ENCODE measurements at places on chromosomes 6 and 20.

GRCh38 chr6:145756170-145756662, 20.9 kb upstream of the EPM2A start:
- no peak for DNase-seq

DNA sequence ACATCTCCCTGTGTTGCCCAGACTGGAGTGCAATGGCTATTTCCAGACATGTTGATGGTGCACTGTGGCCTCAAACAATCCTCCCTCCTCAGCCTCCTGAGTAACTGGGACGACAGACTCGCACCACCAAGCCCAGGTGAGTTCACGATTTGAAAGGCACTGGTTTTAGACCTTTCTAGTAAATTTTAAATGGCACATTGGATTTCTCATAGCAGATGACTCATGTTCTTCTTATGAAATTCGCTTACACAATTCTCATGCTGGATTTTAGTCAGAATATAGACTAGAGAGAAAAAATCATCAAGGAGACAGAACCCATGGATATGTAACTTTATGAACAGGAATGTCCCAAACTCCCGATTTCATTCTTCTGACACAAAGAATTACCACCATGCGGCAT, 18.1 kb upstream of the PXDC1 start:
- DNase-seq, result no peak

GRCh38 chr6:35007016-35007415, 118.0 kb downstream of the ANKS1A start:
- DNase-seq, result no peak

DNA sequence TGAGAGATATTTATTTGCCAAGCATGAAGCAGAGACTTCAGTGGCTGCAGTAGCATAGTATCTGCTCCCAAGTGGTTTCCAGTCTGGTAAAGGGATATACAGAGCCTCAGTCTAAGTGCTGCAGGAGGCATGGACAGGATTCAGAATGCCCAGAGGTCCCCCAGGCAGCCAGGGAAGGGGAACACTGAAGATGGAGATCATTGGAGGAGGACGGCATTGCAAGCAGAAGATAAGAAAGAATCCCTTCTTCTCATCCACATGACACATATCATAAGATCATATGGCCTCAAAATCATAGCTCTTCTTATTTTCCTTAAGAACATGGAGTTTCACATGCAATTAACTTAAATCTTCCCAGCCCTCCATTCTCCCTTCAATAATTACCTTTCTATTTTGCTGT, 136.1 kb downstream of the KCNQ5 start:
- no peak for DNase-seq

GRCh38 chr6:156720691-156721685, 56.2 kb upstream of the ARID1B start:
- DNase-seq, result no peak

- no peak for DNase-seq
These were observed 6.0 kb downstream of the PARD6B start for GRCh38 chr20:50737352-50737751.

DNA sequence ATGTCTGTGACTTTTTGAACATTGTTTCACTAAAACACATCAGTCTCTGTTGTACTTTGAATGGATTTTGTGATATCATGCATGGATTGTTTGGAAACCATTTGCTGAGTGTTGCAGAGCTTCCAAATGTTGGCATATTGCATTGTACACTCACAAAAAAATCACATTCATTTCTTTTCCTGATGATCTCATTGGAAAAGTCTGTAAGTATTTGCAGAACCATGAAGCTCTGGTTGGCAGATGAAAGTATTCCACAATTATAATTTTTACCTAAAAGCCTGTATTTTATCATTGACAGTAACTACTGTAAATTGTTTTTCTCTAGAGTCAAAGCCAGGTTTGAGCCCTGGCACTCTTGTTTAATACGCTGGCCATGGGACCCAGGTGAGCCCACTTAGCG, 42.1 kb downstream of the VAPB start:
- DNase-seq, result no peak
